ENCODE measurements at places on chromosomes 3 and 15. TPM values are rescaled to one million over a fixed set of nuclear protein-coding genes. Genes with fewer than 3 reads are reported as not detected.

ITGA11 gene
- 12.9 TPM for total RNA-seq

NEK10 gene
- 11.1 TPM for total RNA-seq

CSTA gene
- total RNA-seq, result 2.0 TPM

ZNF445 gene
- total RNA-seq, result 23.6 TPM

SLC22A13 gene
- total RNA-seq, result 6.1 TPM

PTH1R gene
- total RNA-seq, result 127 TPM

ACSBG1 gene
- total RNA-seq, result 1.4 TPM

SPESP1 gene
- 1.6 TPM for total RNA-seq

MME gene
- 160 TPM for total RNA-seq

VGLL3 gene
- 7.5 TPM for total RNA-seq

SUSD5 gene
- total RNA-seq, result 4.4 TPM

CCRL2 gene
- 2.6 TPM for total RNA-seq

GRK7 gene
- not detected for total RNA-seq

TMED3 gene
- total RNA-seq, result 50.1 TPM

ATP13A4 gene
- 2.9 TPM for total RNA-seq

CLDN18 gene
- total RNA-seq, result 0.29 TPM

TMC3 gene
- total RNA-seq, result not detected

PTX3 gene
- total RNA-seq, result 5.1 TPM

HESX1 gene
- total RNA-seq, result 0.76 TPM

THPO gene
- 0.88 TPM for total RNA-seq
